ENCODE measurements at places on chromosomes 7 and 10.

DNA sequence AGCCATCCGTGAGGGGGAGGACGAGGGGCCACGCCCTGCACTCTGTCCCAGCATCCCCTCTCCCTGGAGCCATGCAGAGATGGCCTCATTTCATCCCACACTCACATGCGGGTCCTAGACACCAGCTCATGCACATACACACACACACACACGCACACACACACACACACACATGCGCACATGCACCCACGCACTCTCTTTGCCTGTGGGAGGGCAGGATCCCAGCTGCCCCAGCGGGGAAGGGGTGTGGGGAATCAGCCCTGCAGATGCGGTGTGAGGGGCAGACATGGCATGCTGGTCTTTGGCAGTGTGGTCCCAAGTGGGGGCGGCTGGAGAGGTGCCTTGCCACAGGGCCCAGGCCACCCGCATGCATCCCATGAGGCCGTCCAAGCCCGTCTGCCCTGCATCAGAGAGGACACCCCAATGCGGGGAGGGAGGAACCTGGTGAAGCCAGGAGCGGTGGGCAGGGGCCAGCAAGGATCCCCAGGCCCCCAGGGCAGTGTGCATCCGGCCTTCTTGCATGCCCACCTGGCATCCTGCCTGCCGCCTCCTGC is 68.1 kb downstream of the LHPP start:
- no peak overlapping the region for H3K4me3 ChIP-seq
- peaks cover 10% of the 10 kb centered on the region for H3K4me1 ChIP-seq
- no peaks in the 10 kb centered on the region for H3K36me3 ChIP-seq
- no peak overlapping the region for H3K27ac ChIP-seq

GRCh38 chr7:27918503-27918902 is 178.5 kb downstream of the TAX1BP1 start:
- no peaks in the 10 kb centered on the region for H3K27me3 ChIP-seq
- no peak overlapping the region for H3K27ac ChIP-seq
- no peak for DNase-seq
- H3K4me3 ChIP-seq: no peak overlapping the region
- H3K4me1 ChIP-seq: no peaks in the 10 kb centered on the region

- H3K36me3 ChIP-seq: no peaks in the 10 kb centered on the region
- H3K27me3 ChIP-seq: no peaks in the 10 kb centered on the region
- no peak for DNase-seq
- no peak overlapping the region for H3K4me3 ChIP-seq
Measured at GRCh38 chr10:124248056-124249045, 155.0 kb upstream of the CHST15 start.

- no peak overlapping the region for H3K4me3 ChIP-seq
- peaks cover 3% of the 10 kb centered on the region for H3K4me1 ChIP-seq
- H3K27me3 ChIP-seq: no peaks in the 10 kb centered on the region
Measured at GRCh38 chr7:116399819-116400218, 99.7 kb upstream of the CAV2 start.

DNA sequence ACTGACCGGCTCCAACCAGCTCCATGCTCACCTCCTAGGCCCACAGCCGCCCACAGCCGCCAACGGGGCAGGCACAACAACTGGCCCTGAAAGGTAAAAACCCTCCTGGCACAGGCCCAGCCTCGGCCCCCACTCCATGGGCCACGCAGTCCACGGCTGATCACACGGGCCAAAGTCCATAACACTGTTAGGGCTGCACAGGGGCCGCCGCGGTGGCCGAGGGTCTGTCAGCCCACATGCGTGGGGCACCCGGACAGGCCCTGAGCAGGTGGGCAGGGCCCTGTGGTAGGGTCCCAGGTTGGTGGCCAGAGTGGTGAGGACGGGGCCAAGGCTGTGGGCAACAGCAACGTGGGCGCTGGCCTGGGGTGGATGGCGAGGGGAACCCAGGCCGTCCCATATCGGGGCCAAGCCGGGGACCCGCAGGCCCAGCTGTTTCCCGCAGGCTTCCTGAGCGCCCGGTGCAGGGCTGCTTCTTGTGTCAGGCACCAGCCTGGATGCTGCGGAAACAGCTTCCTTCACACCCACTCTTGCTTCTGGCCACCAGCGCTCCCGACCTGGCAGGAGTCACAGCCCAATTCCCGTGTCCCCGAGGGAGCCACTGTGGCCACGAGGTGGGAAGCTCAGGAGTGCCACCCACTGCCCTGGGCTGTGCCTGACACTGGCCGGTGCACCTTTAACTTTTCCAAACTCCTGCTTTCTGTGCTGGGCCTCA is 29.2 kb downstream of the CYP2W1 start:
- peaks cover 3% of the 10 kb centered on the region for H3K4me1 ChIP-seq
- DNase-seq: no peak
- no peak overlapping the region for H3K27ac ChIP-seq
- no peaks in the 10 kb centered on the region for H3K27me3 ChIP-seq
- H3K36me3 ChIP-seq: no peaks in the 10 kb centered on the region

DNA sequence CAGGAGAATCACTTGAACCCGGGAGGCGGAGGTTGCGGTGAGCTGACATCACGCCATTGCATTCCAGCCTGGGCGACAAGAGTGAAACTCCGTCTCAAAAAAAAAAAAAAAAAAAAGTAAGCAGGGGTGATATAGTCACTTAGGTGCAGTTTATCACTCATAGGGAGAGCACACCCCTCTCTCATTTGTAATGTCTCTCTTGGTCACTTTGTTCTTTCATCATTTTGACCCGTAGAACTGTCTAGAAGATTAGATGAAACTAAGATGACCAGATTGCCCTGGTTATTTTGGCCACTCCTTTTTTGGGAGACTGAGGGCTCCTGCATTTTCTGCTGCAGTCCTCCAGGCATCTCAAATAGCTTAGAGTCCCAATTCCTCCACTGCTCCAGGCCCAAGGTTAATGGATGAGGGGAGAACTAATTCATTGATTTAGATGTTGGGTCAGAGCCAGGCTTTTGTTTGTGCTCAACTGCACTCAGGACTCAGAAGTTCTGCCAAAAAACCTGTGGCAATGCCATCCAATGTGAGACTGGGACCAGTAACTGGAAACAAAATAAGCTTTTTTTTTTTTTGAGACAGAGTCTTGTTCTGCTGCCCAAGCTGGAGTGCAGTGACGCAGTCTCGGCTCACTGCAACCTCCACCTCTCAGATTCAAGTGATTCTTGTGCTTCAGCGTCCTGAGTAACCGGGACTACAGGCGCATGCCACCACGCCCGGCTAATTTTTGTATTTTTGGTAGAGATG is 50.0 kb upstream of the CAMK1D start:
- H3K4me1 ChIP-seq: no peaks in the 10 kb centered on the region
- no peak overlapping the region for H3K4me3 ChIP-seq
- no peak overlapping the region for H3K27ac ChIP-seq
- H3K36me3 ChIP-seq: no peaks in the 10 kb centered on the region
- no peak for DNase-seq

GRCh38 chr7:155766966-155767916 is 45.0 kb downstream of the SHH start:
- no peak overlapping the region for H3K27ac ChIP-seq
- H3K4me1 ChIP-seq: no peaks in the 10 kb centered on the region
- no peaks in the 10 kb centered on the region for H3K27me3 ChIP-seq
- no peak overlapping the region for H3K4me3 ChIP-seq

GRCh38 chr10:77810446-77811335 is 115.9 kb downstream of the DLG5 start:
- H3K27me3 ChIP-seq: no peaks in the 10 kb centered on the region
- H3K4me1 ChIP-seq: no peaks in the 10 kb centered on the region
- H3K4me3 ChIP-seq: no peak overlapping the region
- H3K36me3 ChIP-seq: no peaks in the 10 kb centered on the region
- DNase-seq: no peak

GRCh38 chr7:12320987-12321647 is 82.5 kb downstream of the VWDE start:
- H3K4me1 ChIP-seq: no peaks in the 10 kb centered on the region
- H3K36me3 ChIP-seq: no peaks in the 10 kb centered on the region
- H3K27ac ChIP-seq: no peak overlapping the region
- DNase-seq: no peak

DNA sequence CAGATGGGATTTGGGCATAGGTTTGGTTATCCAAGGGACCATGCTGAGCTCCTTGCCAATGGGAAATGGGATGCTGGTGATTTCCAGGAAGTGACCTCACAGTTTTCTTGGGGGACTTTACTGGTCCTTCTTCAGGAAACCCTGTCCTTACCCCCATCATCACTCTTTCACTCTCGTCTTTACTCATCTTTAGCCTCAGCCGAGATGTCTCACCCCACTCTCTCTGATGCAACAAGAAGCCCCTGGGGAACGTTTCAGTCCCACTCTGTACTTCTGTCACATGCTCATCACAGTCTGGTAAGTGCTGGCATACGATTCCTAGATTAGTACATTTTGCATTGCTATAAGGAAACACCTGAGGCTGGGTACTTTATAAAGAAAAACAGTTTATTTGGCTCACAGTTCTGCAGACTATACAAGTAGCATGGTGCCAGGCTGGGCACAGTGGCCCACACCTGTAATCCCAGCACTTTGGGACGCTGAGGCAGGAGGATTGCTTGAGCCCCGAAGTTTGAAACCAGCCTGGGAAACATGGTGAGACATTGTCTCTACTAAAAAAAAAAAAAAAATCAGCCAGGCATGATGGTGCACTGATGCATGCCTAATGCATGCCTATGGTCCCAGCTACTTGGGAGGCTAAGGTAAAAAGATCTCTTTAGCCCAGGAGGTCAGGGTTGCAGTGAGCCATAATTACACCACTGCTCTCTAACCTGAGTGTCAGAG is 63.5 kb upstream of the VKORC1L1 start:
- H3K27ac ChIP-seq: no peak overlapping the region
- H3K36me3 ChIP-seq: no peaks in the 10 kb centered on the region
- H3K4me1 ChIP-seq: no peaks in the 10 kb centered on the region
- no peak overlapping the region for H3K4me3 ChIP-seq
- no peaks in the 10 kb centered on the region for H3K27me3 ChIP-seq
- no peak for DNase-seq

GRCh38 chr7:43952028-43952427 is 25.8 kb downstream of the UBE2D4 start:
- no peak overlapping the region for H3K27ac ChIP-seq
- H3K4me1 ChIP-seq: no peaks in the 10 kb centered on the region
- H3K27me3 ChIP-seq: no peaks in the 10 kb centered on the region
- no peak for DNase-seq
- H3K4me3 ChIP-seq: no peak overlapping the region
- H3K36me3 ChIP-seq: no peaks in the 10 kb centered on the region

DNA sequence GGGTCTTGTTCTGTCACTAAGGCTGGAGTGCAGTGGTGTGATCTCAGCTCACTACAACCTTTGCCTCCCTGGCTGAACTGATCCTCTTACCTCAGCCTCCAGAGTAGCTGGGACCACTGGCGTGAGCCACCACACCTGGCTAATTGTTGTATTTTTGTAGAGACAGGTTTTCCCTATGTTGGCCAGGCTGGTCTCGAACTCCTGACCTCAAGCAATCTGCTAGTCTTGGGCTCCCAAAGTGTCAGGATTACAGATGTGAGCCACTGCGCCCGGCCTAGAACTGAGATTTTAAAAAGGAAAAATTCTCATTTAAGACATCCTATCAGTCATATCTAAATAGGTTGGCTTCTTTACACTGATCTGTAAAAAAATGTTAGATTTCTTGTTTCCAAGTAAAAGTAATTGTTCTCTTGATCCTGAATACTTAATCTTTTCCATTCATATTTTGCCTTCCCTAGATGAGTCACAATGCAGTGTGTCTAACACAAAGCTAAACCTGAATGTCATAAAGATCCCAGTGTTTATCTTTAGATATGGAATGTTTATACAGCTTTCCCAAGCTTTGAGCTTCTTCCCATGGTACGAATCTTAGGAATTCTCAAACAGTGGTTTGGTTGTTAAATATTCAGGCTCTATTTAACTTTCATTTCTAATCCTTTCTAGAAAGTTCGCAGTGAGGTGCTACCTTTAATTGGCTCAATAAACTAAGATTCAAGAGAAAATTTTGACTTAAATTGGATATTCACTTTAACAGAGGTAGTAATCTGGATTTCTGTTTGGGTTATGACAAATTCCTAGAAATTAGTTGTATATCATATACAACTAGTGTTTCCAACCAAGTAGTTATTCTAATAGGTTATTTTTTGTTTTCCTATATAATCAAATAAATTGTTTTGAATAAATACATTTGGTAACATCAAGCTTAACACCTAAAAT is 12.1 kb upstream of the LAMB1 start:
- no peak overlapping the region for H3K4me3 ChIP-seq
- DNase-seq: no peak
- no peaks in the 10 kb centered on the region for H3K27me3 ChIP-seq
- H3K4me1 ChIP-seq: no peaks in the 10 kb centered on the region
- H3K36me3 ChIP-seq: no peaks in the 10 kb centered on the region
- H3K27ac ChIP-seq: no peak overlapping the region

- DNase-seq: no peak
- no peak overlapping the region for H3K27ac ChIP-seq
- H3K27me3 ChIP-seq: no peaks in the 10 kb centered on the region
- H3K4me1 ChIP-seq: peaks cover 5% of the 10 kb centered on the region
Measured at GRCh38 chr7:96671854-96672253, 37.8 kb downstream of the SEM1 start.

GRCh38 chr10:83592337-83592935 is 546.9 kb upstream of the GHITM start:
- H3K27me3 ChIP-seq: peaks cover 3% of the 10 kb centered on the region
- H3K27ac ChIP-seq: no peak overlapping the region
- H3K4me1 ChIP-seq: no peaks in the 10 kb centered on the region
- no peak for DNase-seq
- H3K36me3 ChIP-seq: no peaks in the 10 kb centered on the region

DNA sequence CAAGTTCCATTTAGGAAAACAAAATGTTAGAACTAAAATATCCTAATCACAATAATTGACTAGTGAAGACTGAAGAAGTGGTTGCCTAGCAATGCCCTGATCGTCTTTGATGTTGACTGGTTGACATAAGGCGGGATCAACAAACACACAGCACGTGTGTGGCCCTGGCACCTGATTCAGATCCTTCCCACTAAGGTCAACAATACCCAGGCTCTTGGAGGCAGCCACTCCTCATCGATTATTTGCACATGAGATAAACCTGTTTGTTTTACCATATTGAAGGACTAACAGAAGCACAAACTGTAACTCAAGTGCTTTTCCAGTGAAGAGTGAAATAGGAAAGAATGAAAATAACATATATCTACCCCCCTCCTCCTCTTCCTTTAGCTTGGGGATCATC is 15.6 kb downstream of the FANK1 start:
- no peak overlapping the region for H3K27ac ChIP-seq
- no peaks in the 10 kb centered on the region for H3K27me3 ChIP-seq
- no peaks in the 10 kb centered on the region for H3K4me1 ChIP-seq
- H3K36me3 ChIP-seq: no peaks in the 10 kb centered on the region

Measured in ovary (tissue), 10 donors.